Stimulated activated CD8-positive, alpha-beta memory T cell treated with anti-CD3 and anti-CD28 coated beads, Interleukin-15, amount 100 ng/mL, for 48 hours (primary cell): ENCODE measurements at places on chromosomes 2 and 18.

DNA sequence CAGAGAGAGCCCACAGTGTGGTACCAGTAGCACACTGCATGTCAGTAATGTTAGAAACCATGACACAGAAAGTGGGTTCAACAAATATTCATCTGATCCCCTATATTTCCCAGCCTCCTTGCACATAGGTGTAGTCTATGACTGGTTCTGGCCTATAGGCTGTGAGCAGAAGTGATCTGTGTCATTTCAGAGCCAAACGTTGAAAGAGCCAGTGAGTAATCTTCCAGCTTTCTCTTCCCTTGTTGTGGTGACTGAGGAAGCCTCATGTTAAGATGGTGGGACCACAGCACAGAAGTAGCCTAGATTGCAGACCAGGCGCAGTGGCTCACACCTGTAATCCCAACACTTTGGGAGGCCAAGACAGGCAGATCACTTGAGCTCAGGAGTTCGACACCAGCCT lies 4.1 kb downstream of the TMEM237 start:
- no peak for DNase-seq

GRCh38 chr2:18290386-18290785 lies 270.1 kb downstream of the RDH14 start:
- DNase-seq: no peak

DNA sequence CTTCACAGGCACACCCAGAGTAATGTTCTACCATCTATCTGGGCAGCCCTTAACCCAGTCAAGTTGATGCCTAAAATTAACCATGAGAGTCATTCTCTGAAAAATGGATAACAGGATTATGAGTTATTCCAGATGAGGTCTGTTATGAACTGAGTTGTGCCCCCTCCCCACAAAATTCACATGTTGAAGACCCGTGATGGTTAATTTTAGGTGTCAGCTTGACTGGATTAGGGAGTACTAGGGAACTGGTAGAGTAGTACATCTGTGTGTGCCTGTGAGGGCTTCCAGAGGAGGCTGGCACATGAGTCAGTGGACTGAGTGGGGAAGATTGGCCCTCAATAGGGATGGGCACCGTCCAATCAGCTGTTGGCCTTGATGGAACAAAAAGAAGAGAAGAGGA lies 110.4 kb upstream of the MYCN start:
- no peak for DNase-seq

DNA sequence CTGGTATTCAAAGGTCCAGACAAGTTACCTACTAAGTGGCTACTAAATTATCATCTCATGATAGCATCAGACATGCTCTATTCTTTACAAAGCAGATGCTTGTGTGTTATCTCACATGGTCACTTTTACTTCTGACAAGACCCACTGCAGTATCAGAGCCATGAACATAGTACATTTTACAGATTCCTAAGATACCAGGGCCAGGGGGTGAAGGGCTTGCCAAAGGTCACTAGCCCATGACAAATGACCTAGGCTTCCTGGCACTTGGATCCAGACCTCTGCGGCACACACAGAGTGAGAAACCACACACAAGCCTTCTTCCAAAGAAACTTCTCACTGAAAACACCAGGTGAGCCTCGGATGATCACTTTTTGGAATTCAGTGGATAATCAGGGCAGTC lies 446.8 kb downstream of the EIPR1 start:
- no peak for DNase-seq

- DNase-seq: no peak
These were observed 592 bp downstream of the ME2 start for GRCh38 chr18:50879302-50880118.

DNA sequence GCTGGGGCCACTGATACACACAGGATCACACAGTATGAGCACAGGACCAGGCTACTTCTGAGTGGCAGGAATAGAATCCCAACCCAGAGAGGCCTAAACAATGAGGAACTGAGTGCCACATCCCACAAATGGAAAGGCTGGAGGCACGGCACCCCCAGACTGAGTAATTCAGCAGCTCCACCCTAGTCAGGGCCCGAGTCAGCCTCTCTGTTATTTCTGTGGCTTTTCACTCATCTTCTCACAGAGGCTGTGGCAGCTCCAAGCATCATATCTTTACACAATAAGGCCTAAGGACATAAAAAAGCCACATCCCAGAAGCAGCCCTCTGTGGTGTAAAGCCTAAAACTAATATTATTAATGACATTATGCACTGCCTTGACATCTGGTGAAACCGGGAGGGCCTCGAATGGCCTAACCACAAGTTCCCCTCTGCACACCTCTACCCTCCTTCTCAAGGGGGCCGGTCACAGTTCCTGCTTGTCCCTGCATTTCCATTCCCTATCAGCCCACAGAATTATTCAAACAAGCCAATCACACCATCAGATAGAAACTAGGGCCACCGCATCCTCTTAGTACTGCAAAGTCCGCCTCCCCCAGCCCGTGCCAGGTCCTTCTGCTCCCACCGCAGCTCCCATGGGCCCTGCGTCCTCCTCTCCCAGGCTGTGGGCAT lies 12.5 kb upstream of the MAL start:
- no peak for DNase-seq

DNA sequence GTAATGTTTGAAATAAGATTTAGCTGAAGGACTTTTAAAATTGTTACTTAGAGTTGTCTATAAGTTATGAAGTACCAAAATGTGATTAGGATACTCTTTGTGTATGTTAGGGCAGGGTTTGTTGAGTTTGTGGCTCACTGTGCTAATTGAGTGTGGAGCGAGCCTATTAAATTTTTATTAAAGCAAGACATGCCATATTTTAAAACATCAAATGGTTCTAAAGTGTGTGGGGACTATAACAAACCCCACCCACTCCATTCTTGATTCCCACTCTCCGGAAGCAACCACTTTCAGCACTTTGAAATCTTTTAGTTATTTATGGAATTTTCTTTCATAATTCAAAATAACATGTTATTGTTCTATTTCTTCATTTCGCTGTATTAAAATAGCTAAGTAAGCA lies 1.8 kb downstream of the HNMT start:
- DNase-seq: no peak
